Effector memory CD4-positive, alpha-beta T cell (primary cell): ENCODE measurements at places on chromosomes 16 and 17.
A peak's percentile ranks its signal among the peaks of the same experiment; 100 is the strongest.

DNA sequence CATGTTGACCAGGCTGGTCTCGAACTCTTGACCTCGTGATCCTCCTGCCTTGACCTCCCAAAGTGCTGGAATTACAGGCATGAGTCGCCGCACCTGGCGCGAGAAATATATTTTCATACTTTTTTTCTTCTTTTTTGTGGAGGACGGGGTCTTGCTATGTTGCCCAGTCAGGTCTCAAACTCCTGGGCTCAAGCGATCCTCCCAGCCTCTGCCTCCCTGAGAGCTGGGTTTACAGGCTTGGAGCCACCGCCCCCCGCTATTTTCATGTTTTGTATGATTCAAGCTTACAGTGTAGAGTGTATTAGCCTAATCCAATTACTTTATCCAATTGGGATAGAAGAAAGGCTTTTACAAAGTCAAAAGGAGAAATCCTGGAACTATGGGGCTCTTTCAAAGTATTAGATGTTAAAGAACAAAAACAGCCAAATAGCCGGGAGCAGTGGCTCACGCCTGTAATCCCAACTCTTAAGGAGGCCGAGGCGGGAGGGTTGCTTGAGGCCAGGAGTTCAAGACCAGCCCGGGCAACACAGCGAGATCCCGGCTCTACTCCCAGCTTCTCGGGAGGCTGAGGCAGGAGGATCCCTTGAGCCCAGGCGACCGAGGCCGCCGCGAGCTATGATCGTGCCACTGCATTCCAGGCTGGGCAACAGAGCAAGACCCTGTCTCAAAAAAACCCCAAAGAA lies 1.4 kb upstream of the MAP1LC3B start:
- no peaks in the 10 kb centered on the region for H3K27me3 ChIP-seq
- no peak overlapping the region for H3K4me3 ChIP-seq
- no peak overlapping the region for H3K27ac ChIP-seq
- H3K4me1 ChIP-seq = peaks cover 37% of the 10 kb centered on the region
- DNase-seq = no peak

DNA sequence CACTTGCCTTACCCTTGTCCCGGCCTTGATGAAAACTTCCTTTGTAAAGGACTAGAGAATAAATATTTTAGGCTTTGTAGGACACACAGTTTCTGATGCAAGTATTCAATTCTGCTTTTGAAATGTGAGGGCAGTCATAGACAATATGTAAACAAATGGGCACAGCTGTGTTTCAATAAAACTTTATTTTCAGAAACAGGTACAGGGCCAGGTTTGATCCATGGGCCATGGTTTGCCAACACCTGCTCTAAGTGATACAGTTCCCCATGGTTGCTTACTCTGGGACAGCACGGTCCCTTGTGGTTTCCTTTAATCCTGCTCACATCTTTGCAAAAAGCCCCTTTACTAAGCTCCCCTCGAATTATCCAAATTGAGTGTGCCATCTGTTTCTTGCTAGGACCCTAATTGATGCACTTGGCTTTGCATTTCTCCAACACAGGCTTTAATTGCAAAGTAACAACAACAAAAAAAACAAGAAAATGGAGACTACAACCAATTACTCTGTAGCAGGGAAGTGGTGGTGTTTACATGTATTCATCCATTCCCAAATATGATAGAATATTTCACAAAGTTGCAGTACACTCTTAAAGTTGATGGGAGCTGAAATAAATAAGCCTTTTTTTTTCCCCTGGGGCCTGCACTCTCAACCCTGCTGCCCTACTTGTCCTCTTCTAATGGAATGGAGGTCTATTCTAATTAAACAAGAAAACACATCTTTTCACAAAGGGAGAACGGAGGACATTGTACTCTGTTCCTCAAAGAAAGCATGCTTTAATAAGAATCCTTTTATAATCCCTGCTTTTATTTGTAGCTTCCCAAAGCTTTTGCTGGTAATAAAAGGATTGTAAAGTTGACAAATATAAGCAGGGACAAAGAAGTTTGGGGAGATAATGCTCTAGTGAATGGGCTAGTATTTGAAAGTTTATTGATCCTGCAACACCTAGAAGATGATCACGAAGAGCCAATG lies 37.7 kb upstream of the TOX3 start:
- no peak for DNase-seq
- no peaks in the 10 kb centered on the region for H3K36me3 ChIP-seq
- no peak overlapping the region for H3K27ac ChIP-seq

DNA sequence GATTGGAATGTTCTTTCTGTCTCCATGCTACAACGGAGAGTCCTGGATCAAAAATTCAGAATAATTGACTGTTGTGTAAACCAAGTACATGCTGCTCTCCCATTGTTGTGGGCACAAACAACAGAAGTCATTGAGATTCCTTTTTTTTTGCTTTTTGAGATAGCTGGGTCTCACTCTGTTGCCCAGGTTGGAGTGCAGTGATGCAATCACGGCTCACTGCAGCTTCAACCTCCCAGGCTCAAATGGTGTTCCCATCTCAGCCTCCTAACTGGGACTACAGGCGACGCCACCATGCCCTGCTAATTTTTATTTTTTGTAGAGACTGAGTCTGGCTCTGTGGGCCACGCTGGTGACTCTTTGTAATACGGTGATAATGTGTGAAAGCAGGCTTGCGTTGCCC lies 24.5 kb downstream of the NDE1 start:
- no peaks in the 10 kb centered on the region for H3K27me3 ChIP-seq
- H3K4me3 ChIP-seq = no peak overlapping the region
- H3K27ac ChIP-seq = peak overlapping the region; percentile 87
- H3K4me1 ChIP-seq = peaks cover 28% of the 10 kb centered on the region
- no peak for DNase-seq
- H3K36me3 ChIP-seq = peaks cover 34% of the 10 kb centered on the region

GRCh38 chr17:82361885-82362633 lies 3.0 kb downstream of the TEX19 start:
- no peaks in the 10 kb centered on the region for H3K27me3 ChIP-seq
- no peaks in the 10 kb centered on the region for H3K4me1 ChIP-seq

DNA sequence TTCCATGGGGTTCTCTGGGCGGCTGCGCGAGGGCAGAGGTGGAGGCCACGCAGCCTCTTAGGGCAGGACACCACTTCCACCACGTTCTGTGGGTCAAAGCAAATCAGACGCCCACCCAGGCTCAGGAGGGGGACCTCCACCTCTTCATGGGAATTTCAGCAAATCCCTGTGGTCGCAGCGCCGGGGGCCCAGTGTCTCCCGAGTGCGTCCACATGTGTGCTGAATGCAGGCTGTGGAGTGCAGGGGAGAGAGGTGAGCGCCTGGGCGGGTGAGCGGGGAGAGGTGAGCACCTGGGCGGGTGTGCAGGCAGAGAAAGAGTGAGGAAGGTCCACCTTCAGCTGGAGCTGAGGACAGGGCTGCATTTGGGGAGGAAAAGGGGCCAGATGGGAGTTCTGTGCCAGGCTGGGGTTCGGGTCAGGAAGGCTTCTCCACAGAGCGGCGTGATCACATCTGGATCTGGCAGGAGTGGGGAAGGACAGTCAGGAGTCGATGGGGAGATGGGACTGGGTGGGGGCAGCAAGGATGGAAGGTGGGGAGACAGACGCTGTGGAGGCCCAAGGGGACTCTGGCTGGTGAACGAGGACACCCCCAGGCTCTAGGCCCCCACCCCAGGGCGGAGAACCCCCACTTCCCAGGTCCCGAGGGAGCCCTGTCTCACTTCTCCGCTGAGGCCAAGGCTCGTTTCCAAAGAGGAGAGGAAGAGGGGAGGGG lies 36.8 kb upstream of the CBFA2T3 start:
- no peak for DNase-seq
- H3K27ac ChIP-seq = no peak overlapping the region
- no peaks in the 10 kb centered on the region for H3K36me3 ChIP-seq
- H3K4me3 ChIP-seq = no peak overlapping the region
- H3K27me3 ChIP-seq = peaks cover 5% of the 10 kb centered on the region

DNA sequence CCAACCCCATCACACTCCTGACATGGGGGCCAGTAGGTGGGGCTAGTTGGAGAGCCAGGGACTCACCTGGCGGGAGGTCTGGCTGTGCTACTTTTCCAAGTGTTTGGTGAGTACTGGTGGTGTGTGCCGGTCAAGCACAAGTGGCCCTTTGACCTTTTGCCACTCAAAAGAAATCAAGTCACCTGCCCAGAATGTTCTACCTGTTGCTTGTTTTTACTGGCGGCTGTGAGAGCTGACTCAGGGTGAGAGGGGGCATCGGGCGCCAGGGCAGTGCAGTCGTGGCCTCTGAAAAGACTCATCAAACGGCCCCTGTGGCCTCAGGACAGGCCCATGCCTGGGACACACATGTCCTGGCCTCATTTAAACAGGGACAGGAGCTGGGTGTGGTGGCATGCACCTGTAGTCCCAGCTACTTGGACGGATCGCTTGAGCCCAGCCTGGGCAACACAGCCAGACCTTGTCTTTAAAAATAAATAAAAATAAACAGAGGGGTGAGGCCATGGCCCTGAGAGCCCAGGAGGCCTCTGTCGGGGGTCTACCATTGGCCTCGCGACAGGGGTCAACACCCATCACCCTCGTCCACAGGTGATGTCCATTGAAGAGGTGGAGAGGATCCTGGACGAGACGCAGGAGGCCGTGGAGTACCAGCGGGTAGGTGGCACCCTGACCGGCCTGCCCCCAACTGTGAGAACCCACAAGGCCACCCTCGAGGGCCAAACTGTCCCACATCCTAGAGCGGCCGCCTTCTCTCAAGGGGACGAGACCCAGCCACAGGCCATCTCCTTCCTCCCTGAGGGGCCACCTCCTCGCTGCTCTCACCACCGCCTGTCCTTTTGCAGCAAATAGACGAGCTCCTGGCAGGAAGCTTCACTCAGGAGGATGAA lies 5.0 kb downstream of the CHMP6 start:
- no peak for DNase-seq
- H3K4me1 ChIP-seq = peaks cover 11% of the 10 kb centered on the region
- H3K4me3 ChIP-seq = no peak overlapping the region
- peaks cover 52% of the 10 kb centered on the region for H3K36me3 ChIP-seq
- no peak overlapping the region for H3K27ac ChIP-seq

- H3K4me3 ChIP-seq = no peak overlapping the region
- no peak overlapping the region for H3K27ac ChIP-seq
- H3K4me1 ChIP-seq = no peaks in the 10 kb centered on the region
Measured at GRCh38 chr17:36889770-36890349, 47.4 kb upstream of the LHX1 start.

DNA sequence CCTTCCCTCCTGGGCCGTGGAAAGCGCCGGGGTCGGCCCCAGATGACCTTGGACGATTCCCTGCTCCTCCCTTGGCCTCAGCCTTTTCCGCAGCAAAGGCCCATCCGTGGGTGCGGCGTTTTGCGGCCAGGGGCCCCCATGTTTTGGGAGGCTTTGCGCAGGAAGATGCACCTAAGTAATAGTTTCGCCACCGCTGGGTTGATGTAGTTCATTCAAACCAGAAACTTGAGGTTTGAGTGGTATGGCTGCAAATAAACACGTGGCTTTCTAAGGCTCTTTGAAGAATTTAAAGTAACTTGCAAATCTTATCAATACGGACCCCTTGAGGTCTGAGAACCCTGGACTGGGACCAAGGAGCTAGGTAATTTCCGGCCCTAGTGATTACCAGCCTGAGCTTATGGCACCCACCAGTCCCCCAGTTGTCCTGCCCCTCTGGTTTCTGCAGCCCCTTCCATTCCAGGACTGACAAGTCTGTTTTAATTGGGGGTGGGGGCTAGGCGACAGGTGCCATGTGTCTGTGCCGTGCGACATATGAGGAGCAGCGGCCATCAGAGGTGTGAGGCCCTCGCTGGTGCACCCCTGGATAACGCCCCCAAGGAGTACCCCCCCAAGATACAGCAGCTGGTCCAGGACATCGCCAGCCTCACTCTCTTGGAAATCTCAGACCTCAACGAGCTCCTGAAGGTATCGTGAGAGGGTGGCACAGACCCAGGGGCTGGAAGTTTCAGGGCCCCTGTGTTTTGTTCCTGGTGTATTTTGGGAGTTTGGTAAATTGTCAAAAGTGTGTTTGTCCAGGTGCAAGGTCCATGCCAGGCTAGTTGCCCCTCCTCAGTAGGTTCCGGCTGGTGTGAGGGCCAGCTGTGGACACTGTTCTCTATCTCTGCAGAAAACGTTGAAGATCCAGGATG lies 834 bp downstream of the MRPL12 start:
- H3K4me3 ChIP-seq = peak overlapping the region; percentile 85
- H3K4me1 ChIP-seq = peaks cover 27% of the 10 kb centered on the region
- no peak for DNase-seq
- peak overlapping the region; percentile 89 for H3K27ac ChIP-seq

DNA sequence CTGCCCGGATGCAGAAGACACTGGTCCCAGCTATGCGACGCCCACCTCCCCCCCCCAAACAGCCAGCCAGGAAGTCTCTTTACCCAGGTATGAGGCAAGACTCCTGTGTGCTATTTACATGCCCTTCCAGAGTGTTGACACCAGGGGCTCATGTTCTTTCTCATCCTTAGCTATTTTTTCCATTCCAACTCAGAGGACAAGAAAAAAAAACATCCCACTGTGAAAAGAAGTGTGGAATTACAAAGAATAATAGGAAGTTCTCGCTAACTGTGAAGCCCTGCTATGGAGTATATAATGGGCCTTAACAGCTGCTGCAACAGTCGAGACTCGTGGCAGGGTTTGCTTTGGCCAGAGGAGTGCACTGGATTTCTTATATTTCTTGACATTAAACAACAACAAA lies 584.9 kb downstream of the CDH13 start:
- H3K27me3 ChIP-seq = no peaks in the 10 kb centered on the region
- DNase-seq = no peak
- H3K36me3 ChIP-seq = no peaks in the 10 kb centered on the region
- H3K27ac ChIP-seq = no peak overlapping the region

DNA sequence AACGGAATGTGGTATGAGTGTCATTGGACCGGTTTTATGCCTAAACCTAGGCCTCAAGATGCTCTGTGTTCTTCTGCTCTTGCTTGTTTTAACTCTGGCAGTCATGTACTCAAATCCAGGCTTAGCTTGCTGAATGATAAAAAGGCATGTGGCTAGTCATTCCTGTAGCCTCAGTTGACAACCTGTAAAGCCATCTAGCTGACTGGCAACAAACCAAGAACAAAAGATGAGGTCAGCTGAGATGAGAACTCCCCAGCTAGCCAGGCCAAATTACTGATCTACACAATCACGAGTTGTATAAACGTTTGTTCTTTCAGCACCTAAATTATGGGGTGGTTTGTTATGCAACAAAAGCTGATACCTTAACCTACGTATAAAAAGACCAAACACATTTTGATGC lies 1406.0 kb upstream of the CDH8 start:
- DNase-seq = no peak
- no peaks in the 10 kb centered on the region for H3K27me3 ChIP-seq
- no peaks in the 10 kb centered on the region for H3K36me3 ChIP-seq
- no peak overlapping the region for H3K27ac ChIP-seq
- no peak overlapping the region for H3K4me3 ChIP-seq
- no peaks in the 10 kb centered on the region for H3K4me1 ChIP-seq

DNA sequence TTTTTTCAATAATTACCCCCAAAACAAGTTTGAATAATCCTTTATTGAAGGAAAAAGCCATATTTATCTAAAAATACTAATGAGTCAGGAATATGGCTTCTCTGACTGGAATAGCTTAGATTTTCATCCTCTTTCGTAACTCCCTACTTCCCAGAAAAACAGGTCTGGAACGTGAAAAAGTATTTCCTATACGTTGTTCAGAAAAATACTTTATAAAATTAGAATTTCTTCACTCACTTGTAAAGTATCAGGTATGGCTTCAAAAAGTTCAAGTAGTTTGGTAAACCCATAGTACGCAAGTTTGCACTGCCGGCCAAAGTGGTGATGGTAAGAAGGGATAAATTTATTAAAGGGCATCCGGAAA lies 33.7 kb downstream of the MARF1 start:
- H3K27ac ChIP-seq = no peak overlapping the region
- H3K4me1 ChIP-seq = no peaks in the 10 kb centered on the region
- H3K4me3 ChIP-seq = no peak overlapping the region

- peak overlapping the region; percentile 41 for H3K4me3 ChIP-seq
- H3K36me3 ChIP-seq = peaks cover 24% of the 10 kb centered on the region
- no peak for DNase-seq
- peaks cover 15% of the 10 kb centered on the region for H3K4me1 ChIP-seq
Measured at GRCh38 chr16:1614456-1615102, 2.4 kb downstream of the CRAMP1 start.
